ENCODE measurements at places on chromosomes 5 and 9.

DNA sequence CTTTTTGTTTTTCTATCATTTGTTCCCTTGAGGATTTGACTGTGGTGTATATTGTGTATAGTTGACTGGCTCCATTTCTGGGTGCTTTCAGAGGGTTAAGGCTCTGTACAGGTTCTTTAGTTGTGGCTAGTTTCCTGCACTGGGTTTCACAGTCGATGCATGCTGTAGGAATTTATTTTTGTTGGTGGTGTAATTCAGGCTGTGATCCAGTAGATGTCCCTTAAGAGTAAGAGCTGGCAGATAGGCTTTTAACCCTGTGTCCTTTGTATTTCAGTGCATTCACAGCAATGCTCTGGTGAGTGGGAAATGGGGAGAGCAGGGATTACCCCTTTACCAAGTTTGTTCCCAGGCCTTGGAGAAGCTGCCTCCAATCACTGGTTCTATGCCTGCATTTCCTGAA is 112.9 kb downstream of the SPATA31D1 start:
- H3K27ac ChIP-seq = no peak overlapping the region
- no peak overlapping the region for H3K4me3 ChIP-seq
- no peak for DNase-seq
- H3K36me3 ChIP-seq = no peaks in the 10 kb centered on the region
- H3K4me1 ChIP-seq = no peaks in the 10 kb centered on the region

DNA sequence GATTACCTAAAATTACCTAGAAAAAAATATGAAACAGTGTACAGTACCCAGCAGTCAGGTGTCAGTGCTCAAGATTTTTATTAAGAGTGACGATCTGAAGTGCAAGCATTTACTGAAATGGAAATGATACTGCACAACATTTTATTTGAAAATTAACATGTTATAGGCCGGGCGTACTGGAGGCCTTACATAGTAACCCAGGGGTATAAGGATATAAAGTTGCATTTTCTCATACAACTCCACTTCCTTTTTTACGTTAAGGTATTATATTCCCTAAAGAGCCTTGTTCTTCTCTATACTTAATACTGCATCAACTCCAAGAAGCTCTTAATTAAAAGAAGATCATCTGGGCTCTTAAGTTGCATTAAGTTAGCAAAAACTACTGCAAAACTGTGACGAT is 3.3 kb downstream of the MAT2B start:
- peak overlapping the region; percentile 99 for H3K27ac ChIP-seq
- peaks cover 40% of the 10 kb centered on the region for H3K4me1 ChIP-seq
- peak overlapping the region; percentile 86 for H3K4me3 ChIP-seq

- DNase-seq = no peak
- peaks cover 16% of the 10 kb centered on the region for H3K27me3 ChIP-seq
- no peaks in the 10 kb centered on the region for H3K36me3 ChIP-seq
- peaks cover 2% of the 10 kb centered on the region for H3K4me1 ChIP-seq
- H3K4me3 ChIP-seq = no peak overlapping the region
- no peak overlapping the region for H3K27ac ChIP-seq
Observed at GRCh38 chr5:976849-977751, 31.5 kb upstream of the NKD2 start.

DNA sequence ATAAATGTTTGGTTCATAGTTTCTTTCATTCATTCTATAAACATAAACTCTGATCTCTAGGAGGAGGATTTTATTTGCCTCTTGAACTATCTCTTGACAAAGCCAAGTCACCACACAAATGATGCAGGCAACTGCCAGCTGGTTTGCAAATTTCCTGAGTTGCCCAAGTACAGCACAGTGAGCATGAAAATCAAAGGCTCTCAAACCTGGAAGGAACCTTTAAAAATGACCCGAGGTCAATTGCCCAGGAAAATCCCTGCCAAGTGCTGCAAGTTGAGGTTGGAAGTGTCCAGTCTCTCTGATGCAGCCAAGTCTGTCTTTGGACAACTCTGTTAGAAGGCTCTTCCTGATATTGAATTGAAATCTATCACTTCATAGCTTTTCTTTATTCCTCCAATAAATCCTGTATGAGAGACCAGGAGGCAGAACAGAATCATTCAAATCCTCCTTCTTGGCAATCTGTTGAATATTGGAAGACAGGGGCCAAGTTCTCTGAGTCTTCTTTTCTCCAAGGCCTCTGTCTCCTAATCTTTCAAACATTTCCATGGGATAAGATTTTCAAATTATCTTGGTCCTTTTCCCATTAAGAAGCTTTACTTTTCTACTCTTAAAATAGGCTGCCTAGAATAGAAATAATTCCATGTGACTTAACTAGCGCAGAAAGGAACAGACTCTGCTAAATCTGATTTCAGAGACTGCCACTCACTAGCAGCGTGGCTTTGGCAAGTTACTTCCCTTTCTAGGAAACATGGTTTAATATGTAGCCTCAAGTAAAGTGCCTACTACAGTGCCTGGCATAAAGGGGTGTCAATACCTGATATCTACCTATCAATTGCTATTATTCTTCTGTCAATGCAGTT is 159.2 kb downstream of the SNX18 start:
- DNase-seq = no peak
- no peak overlapping the region for H3K4me3 ChIP-seq
- peak overlapping the region; percentile 2 for H3K27ac ChIP-seq
- H3K4me1 ChIP-seq = peaks cover 18% of the 10 kb centered on the region
- H3K36me3 ChIP-seq = no peaks in the 10 kb centered on the region

DNA sequence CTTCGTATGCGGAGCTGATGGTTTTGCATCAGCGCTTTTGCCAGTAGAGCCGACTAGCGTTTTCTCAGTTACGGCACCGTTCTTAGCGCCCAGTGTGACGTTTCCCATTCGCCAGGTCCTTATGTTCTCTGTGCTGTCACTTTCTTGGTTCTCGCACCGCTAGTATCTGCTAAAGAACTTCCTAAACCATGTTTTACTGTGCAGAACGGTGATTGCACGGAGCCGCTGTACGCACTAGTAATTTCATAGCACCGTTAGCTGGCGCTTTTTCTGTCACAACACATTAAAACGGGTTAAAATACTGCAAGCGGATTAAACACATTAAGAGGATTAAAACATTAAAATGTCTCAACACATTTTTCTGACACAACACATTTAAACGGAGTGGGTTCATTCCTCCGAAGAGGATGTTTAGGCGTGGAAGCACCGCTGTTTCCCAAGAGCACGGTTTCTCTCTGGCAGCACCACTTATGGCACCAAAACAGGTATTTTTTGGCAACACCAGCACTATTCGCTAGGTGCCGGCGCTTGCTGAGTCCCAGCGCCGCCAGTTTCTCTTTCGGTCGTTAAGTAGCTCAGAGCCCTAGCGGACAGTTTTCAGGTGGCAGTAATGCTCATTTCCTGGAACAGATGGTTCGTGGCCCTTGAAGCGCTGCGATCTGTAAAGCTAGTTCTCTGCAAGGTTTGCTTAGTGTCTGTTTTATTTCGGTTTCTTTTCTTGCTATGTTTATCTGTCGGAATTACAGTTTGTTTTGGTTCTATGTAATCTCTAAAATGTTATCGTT is 20.3 kb downstream of the ANXA2R start:
- peak overlapping the region; percentile 100 for H3K27ac ChIP-seq
- no peaks in the 10 kb centered on the region for H3K27me3 ChIP-seq
- peak; percentile 79 for DNase-seq
- H3K36me3 ChIP-seq = peaks cover under 1% of the 10 kb centered on the region
- peak overlapping the region; percentile 97 for H3K4me3 ChIP-seq
- H3K4me1 ChIP-seq = peaks cover 41% of the 10 kb centered on the region

DNA sequence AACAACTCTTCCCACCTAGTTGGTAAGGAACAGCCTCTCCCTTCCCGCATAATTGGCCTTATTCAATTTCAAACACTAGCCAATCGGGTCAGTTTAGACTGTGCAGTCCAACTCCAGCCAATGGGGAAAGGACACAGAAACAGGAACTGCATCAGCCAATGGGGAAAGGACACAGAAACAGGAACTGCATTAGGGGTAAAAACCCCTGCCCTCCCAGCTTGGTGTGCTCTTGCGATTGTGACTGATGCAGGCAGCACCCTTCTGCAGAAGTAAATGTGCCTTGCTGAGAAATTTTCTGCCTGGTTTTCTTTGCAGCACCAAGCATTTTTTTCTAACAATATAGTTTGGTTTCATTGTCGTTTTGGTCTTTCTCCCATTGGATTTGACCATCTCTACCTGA is 8.5 kb upstream of the GLT6D1 start:
- H3K27me3 ChIP-seq = no peaks in the 10 kb centered on the region
- no peak overlapping the region for H3K4me3 ChIP-seq
- no peaks in the 10 kb centered on the region for H3K36me3 ChIP-seq
- H3K4me1 ChIP-seq = no peaks in the 10 kb centered on the region
- DNase-seq = no peak
- no peak overlapping the region for H3K27ac ChIP-seq
